ENCODE measurements at places on chromosomes 4 and X. TPM values are rescaled to one million over a fixed set of nuclear protein-coding genes. Genes with fewer than 3 reads are reported as not detected.

CCDC120 gene
- total RNA-seq = 0.89 TPM

NAP1L5 gene
- 2.2 TPM for total RNA-seq

DNA sequence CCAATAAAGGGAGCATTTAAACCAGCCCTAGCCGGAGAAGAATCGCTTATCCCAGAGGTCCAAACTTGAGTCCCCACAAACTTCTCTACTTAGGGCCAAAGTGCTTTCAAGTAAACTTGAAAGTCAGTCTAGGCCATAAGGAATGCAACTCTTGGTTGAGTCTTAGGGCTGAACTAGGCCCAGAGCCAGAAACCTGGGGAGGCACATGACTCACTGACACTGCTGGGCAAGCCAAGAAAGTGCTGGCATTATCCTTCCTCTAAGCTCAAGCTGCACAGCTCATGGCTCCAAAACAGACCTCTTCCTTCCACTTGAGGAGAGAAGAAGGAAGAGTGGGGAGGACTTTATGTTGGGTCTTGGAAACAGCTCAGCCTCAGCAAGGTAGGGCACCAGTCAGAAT lies 1257.3 kb upstream of the DIAPH2 start:
- DNase-seq = no peak

GRCh38 chrX:149471397-149471796 lies 33.7 kb downstream of the IDS start:
- no peak for DNase-seq

GRCh38 chrX:101230636-101231035 lies 11.1 kb downstream of the DRP2 start:
- DNase-seq = no peak

DNA sequence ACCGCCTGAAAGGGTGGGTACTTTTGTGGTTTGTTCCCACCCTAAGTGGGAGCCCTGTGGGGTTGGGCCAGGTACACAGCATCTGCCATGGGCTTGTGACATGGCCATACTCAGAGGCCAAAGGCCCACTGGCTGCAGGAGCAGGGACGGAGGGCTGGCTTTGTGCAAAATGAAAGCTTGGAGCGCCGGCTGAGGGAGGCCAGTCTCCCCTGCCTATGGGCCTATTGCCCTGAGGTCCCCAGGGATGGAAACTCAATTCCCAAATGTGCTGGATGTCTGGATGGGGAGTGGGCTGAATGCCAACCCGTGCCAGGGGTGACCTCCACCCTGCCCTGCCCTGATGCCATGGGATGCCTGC lies 10.8 kb downstream of the ADRA2C start:
- DNase-seq = no peak

All from HepG2 (cell line).